ENCODE measurements at places on chromosomes 12 and 14.

GRCh38 chr12:63397807-63398206 lies 246.8 kb upstream of the AVPR1A start:
- no peak for DNase-seq

DNA sequence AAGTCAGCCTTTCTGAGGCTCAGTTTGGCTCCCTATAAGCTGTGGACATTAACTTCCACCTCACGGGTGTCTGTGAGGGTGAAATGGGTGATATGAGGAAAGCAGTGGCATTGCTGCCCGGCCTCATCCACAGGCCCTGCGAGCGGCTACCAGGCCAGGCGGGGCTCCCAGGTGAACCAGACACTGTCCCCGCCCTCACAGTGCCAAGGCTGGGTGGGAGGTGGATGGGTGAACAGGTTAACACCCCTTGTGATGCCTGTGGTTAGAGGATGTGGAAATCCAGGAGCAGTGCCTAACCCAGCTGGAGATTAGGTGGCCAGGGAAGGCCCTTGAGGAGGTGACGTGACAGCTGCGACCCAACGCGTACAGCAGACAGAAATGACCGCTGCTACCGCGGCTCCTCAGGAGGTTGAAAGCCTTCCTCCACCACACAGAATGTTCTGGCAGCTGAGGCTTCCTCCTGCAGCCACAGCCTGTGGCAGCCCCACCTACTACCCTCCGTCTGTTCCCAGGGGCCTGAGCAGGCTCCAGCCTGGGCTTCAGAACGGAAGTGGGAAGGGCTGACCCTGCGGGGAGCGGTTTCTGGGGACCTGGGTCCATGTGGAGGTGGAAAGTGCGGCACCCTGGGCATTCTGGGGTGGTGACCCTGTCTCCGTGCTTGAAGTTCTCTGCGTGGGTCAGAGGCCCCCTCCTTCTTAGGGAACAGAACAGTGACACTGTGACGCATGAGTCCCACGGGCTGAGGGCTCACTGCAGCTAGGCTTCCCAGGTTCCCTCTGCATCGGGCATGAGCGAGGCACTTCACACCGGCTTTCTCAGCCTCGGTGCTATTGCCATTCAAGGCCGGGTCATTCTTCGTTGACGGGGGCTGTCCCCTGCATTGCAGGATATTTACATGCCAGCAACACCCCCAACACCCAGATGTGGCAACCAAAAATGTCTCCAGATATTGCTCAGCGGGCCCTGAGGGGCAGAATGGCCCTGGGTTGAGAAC lies 9.7 kb downstream of the MMAB start:
- DNase-seq = no peak

GRCh38 chr12:124605883-124606774 lies 38.7 kb upstream of the NCOR2 start:
- no peak for DNase-seq

GRCh38 chr12:30450872-30451271 lies 244.8 kb downstream of the IPO8 start:
- DNase-seq = no peak

DNA sequence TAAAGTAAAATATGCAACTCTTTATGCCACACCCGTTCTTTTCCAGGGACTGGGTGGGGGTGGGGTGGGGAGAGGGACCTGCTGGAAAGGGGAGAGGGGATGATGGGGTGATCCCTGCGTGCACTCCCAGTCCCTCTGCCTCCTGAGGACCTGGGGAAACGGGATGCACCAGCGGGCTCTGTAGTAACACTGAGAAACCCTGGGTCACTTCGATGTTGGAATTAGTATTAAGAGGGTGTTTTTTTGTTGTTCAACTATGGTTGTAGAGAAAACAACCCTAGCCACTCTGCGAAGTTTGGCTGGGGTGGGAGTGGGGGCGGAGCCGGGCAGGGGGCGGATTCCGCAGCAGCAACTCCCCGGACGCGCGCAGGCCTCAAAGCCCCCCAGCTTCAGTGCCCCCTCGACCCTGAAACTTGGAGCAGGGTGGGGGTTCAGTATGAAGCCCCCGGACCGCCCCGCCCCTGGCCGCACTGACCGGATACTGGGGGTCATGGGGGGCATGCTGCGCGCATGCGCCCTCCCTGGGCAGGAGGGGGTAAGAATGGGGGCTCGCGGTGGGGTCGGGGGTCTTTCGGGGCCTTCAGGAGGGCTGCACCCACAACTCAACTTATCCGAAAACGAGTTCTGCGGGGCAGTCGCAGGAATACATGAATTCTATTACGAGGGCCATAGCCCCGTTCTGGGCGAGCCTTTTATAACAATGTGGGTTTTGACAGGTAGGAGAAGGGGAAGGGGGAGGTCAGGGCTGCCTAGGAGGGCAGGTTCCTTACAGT lies 1.3 kb upstream of the ARHGEF25 start:
- DNase-seq = no peak

DNA sequence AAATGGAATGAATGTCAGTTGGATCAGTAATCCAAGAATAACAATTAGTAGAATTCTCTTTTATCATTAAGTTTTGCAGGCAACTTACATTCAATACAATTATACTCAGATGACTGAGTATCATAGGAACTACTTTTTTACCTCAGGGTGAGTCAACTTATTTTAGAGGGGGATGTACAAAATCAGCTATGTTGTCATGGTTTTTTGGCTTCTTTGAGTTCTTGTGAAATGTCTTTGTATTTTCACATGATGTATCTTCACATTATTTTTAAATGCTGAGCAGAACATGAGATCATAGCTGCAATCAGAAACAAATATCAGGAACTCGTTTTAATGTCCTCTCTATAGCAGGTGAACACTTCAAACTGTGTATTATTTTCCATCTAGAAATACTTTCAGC lies 65.3 kb upstream of the PTPRR start:
- DNase-seq = no peak

DNA sequence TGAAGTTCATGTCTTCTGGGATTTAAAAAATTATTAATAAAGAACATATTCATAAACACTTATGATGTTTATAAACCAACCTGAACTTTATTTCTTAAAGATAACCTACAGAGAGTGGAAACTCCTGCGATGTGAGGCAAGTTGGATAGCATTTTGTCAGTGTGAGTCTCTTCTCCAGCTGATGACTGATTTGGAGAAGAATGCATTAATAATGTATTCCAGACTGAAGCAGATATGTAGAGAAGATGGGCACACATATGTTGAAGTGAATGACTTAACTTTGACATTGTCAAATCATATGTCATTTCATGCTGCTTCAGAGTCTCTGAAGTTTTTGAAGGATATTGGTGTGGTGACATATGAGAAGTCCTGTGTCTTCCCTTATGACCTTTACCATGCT lies 7.3 kb downstream of the HELB start:
- DNase-seq = no peak

DNA sequence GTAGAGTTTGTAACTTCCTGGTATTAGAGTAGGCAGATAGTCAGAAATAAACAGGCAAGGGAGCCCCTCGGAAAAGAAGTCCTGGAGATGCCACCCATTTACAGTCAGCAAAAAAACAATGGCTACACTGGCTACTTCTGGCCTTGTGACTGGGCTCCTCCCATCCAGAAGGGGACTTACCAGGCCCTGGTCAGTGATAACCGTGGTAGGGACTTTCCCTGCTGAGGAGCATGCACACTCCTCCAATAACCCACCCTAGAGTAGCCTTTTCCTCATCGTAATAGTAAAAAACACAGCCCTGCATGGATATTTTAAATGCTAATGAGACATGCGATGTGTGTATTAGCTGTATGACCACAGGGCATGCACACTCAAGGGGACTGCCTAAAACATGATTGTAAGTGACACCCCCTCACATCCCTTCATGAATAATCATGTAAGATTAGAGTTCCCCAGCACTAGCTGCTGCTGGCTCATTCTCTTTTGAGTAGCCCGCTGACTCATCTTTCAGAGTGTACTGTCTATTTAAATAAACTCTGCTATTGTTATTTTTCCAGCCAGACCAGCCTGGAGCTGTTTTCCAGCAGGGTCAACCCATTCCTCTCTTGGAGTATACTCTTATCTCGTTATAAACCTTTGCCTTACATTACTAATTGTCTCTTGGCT lies 413.8 kb upstream of the TMTC1 start:
- no peak for DNase-seq

DNA sequence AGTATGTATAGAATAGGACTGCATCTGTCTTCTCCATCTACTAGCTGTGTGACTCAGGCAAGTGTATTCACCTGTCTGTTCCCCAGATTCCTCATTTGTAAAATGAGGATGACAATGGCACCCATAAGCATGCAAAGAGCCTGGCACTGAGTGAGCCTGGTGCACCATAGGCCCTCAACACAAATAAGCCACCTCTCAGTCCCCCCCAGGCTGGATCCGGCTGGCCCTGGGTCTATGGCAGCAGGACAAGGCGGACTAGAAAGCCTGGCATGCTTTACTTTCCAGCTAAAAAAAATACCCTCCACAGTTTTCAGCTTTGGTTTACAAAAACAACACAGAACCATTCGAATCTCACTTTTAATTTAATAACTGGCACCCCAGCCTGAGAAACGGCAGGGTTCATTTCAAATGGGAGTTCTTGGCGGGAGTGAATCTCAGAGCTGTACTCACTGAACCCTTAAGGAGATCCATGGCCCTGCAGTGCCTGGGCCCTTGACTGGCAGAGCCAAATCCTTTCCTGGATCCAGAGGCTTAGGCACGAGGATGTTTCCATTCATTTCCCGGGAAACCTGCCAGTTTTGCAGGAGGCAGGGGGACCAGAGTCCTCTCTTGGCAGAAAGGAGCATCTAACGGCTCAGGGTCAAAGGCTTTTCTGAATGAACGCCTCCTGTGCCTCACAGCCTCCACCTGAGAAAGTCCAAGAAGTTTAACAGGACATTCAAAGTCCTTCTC lies 17.7 kb downstream of the SYNE3 start:
- DNase-seq = no peak

DNA sequence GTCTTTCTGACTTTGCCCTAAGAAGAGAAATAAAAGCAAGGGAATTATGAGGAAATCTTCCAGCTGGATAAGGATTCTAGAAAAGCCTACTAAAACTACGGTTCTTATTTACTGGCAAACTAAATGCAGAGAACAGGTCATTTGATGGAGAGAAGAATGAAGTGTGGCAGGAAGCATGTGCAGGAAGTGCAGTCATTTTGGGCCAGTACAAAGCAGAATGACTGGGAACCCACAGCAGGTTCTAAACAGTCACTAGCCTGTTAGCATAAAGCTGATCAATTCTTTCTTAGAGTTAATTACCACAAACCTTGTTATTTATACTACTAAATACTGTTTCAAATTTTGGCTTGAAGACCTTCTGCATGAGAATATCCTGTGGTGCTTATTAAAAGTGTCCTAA lies 36.7 kb downstream of the CFAP54 start:
- no peak for DNase-seq

- DNase-seq = no peak
Measured at GRCh38 chr14:22432348-22432976, 156.6 kb downstream of the DAD1 start.

DNA sequence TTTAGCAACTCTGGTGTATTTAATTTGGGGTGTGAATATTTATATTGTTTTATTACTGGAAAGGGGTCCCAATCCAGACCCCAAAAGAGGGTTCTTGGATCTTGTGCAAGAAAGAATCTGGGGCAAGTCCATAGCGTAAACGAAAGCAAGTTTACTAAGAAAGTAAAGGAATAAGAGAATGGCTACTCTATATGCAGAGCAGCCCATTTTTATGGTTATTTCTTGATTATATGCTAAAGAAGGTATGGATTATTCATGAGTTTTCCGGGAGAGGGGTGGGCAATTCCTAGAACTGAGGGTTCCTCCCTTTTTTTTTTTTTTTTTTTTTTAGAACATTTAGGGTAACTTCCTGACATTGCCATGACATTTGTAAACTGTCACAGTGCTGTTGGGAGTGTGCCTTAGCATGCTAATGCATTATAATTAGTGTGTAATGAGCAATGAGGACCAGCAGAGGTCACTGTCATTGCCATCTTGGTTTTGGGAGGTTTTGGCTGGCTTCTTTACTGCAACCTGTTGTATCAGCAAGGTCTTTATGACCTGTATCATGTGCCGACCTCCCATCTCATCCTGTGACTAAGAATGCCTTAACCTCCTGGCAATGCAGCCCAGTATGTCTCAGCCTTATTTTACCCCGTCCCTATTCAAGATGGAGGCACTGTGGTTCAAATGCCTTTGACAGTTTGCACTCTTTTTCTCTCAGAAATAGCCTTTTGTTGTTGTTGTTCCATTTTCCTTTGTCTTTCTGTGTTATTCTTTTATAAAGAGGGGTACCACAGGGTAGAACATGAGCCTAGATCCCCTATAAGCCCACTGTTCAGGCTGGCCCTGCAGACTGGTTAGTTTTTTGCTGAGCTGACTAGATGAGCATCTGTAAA lies 75.5 kb upstream of the DCD start:
- DNase-seq = no peak

- DNase-seq = no peak
Measured at GRCh38 chr14:98901511-98902205, 370.3 kb downstream of the BCL11B start.

DNA sequence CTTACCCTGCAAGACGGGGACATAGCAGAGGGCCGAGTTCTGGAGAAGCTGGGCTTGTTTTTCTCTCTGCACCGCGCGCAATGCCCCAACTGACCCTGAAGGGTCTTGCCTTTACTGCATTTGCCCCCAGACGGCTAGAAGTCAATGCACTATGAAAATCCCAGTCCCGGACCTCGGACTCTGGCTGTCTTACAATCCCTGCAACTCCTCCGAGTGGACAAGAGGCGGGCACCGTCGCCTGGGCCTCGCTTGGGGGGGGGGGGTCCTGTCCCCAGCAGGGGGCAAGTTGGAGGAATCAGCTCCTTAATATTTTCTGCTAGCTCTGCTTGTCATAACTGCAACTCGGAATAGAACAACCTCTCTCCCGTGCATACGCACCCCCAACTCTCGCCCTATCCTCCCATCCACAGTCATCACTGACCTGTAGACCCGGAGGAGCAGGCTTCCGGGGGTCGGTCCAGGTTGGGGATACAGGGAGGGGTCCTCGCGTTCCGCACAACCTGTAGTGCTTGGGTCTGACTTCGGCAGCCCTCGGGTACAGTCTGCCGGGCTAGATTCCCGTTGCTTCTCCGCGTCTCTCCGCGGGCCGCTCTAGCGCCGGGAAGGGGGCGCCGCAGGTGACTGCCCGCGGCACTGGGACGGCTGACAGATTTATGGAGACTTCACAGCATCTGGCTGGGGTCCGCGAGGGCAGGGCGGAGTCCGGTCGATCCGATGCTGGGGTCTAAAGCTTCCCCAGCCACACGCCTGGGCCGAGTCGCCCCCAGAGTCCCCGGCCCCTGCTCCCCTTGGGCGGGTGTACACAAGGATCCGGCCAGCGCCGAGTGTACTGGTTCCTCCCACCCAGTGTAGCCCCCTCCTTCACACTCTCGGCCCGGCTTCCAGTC lies 3.3 kb upstream of the PAX9 start:
- DNase-seq = no peak

- no peak for DNase-seq
Measured at GRCh38 chr12:130960058-130960457, 6.4 kb downstream of the ADGRD1 start.
